ENCODE measurements at places on chromosomes 7 and 10.

DNA sequence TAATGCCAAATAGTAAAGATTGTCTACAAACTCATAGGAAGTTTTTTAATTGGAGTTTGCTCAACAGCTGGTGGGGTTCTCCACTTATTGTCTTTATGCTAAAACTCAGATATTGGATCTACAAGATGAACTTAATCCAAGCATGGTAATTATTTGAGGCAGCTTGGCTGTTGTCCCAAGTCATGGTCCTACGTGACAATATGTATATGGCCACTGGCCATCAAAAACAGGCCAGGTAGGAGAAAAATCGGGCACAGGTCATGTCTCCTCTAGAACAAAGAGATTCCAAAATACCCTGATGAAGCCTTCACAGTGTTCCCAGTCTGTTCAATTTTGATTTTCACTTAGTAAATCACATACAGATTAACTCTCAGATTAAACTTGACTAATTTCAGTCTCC is 606.4 kb downstream of the TNS3 start:
- no peak for DNase-seq

GRCh38 chr7:11607686-11608085 is 224.3 kb downstream of the THSD7A start:
- DNase-seq = no peak

DNA sequence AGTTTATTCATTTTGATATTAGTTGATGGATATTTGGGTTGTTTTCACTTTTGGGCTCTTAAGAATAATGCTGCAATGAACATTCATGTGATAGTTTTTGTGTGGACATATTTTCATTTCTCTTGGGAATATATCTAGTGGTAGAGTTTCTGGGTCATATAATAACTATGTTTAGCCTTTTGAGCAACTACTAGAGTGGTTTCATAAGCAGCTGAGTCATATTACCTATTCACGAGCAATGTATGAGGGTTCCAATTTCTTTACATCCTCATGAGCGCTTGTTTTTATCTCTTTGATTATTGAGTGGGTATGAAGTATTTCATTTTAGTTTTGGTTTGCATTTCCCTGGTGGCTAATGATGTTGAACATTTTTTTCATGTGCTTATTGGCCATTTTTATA is 182.6 kb downstream of the PON1 start:
- DNase-seq = no peak

- no peak for DNase-seq
These were observed 15.3 kb downstream of the GHRHR start for GRCh38 chr7:30979027-30979426.

GRCh38 chr10:128932071-128932820 is 534.8 kb upstream of the MGMT start:
- no peak for DNase-seq

DNA sequence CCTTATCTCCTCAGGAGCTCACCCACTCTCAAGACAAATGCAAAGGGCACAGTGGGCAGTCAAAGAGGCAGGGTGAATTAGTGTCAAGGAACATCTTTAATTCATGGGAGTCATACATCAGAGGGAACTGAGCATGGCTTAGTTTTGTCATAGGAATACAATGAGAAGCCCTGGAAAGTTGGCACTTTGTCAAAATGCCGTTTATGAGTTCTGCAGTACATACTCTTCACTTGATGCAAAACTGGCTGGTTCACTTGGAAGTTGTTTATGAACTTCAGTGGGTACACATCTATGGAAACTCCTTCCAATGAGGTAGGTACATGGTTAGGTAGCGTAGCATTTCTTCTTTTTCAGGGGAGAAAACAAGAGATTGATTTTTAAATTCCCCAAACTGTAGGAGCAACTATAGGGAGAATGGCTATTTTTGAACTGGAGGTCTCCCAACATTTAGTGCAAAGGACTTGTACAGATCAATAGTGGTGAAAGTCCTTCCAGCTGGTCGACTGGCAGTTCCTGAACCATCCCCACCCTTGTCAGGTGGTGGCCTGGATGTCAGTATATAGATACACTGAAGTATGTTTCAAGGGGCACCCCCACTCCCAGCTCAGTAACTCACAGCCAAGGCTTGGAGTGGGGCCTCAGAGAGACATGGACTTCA is 580.5 kb downstream of the REEP3 start:
- DNase-seq = no peak

DNA sequence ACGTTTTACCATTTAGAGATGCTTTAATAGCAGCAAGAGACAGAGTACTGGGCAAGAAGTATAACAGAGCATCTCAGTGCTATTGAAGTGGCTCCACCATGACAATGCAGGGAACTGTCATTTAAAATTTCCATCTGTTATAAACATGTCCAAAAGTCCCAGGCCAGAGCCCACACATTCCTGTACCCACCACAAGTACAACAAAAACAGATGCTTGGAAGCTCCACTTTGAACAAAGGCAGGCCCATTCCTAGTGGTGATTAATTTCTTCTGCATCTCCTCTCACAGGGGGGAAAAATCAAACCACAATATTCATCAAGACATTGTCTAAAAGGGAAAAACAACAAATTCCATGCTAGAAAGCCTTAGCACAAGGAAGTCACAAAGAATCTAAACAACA is 627.9 kb downstream of the PARD3 start:
- no peak for DNase-seq

Measured in ovary (tissue), 10 donors.